Right atrium auricular region (tissue), 2 donors: ENCODE measurements at places on chromosomes 7 and 10.

- H3K4me1 ChIP-seq: peaks cover 27% of the 10 kb centered on the region
- H3K4me3 ChIP-seq: no peak overlapping the region
- no peaks in the 10 kb centered on the region for H3K27me3 ChIP-seq
- no peaks in the 10 kb centered on the region for H3K36me3 ChIP-seq
Measured at GRCh38 chr7:64893401-64893800, 9.7 kb upstream of the ZNF273 start.

DNA sequence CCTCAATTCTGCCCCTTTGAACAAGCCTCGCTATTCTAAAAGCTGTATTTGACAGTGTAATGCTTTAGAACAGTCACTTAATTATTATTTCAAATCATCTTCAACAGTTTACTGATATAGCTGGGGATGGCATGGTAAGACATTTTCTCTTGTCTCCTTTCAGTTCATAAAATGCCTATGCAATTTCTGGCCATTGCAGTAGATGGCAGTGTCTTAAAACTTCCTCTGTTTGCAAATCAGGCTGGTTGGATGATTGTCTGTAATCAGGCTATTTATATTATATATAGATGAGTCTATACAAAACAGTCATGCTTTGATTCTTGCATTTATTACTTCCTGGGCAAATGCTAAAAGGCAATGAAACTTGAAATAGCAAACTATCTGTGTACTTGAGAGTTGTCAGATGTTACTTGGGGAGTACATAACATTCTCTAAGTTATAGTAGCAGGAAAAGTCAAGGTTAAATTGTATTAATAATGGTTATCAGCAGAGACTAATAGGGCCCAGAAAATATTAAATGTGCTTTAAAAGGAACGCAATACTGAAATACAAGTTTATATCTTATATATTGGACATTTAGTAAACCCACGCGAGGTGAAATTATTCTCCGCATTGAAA, 55.5 kb upstream of the LHFPL3 start:
- DNase-seq: no peak
- H3K27ac ChIP-seq: no peak overlapping the region
- no peaks in the 10 kb centered on the region for H3K4me1 ChIP-seq
- no peaks in the 10 kb centered on the region for H3K27me3 ChIP-seq
- no peaks in the 10 kb centered on the region for H3K36me3 ChIP-seq

GRCh38 chr10:71823356-71823755, 27.7 kb downstream of the PSAP start:
- no peak overlapping the region for H3K4me3 ChIP-seq
- H3K4me1 ChIP-seq: peaks cover 9% of the 10 kb centered on the region
- no peak for DNase-seq
- peaks cover 100% of the 10 kb centered on the region for H3K36me3 ChIP-seq

GRCh38 chr7:47818796-47819606, 129.3 kb downstream of the PKD1L1 start:
- DNase-seq: peak; percentile 77
- H3K27me3 ChIP-seq: no peaks in the 10 kb centered on the region
- no peak overlapping the region for H3K4me3 ChIP-seq
- peaks cover 13% of the 10 kb centered on the region for H3K4me1 ChIP-seq

DNA sequence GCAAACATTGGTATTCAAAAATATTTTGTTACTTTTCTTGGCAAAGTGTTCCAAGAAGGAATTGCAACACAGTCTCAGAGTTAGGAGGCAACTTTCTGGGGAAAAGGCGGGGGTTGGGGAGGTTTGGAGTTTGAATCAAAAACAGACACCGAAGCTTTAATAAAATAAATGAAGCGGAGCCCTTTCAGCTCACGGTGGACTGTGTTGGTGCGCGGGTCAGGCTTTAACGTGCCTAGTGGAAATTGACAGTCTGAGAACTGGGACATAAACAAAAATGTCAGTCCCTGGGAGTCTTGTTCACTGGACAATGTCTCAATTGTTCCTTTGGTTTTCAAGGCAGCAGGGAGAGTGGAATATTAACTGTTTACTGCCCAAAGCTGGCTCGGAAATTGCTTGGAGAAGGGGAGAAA, 109.3 kb downstream of the TCF7L2 start:
- no peaks in the 10 kb centered on the region for H3K36me3 ChIP-seq
- no peak for DNase-seq
- peak overlapping the region; percentile 77 for H3K27ac ChIP-seq
- H3K4me1 ChIP-seq: no peaks in the 10 kb centered on the region

DNA sequence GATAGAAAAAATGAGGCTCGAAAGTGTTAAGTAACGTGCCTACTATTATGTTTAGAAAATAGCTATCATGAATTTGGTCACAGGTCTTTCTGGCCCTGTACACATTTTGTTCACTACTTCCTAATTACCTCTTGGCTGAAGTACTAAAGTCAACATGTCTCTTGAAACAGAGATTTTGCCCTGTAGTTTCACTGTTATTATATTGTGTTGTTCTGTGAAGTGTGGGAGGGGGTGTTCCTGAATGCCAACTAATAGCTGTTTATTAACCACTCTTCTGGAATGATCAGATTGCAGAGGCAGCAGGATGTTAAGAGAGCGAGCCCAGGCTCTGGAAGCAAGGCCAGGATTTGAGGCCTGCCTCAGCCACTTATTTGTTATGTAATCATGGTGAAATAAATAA, 72.1 kb downstream of the RNF133 start:
- no peaks in the 10 kb centered on the region for H3K27me3 ChIP-seq
- H3K4me1 ChIP-seq: no peaks in the 10 kb centered on the region
- no peaks in the 10 kb centered on the region for H3K36me3 ChIP-seq
- H3K4me3 ChIP-seq: no peak overlapping the region
- H3K27ac ChIP-seq: no peak overlapping the region
- DNase-seq: no peak

DNA sequence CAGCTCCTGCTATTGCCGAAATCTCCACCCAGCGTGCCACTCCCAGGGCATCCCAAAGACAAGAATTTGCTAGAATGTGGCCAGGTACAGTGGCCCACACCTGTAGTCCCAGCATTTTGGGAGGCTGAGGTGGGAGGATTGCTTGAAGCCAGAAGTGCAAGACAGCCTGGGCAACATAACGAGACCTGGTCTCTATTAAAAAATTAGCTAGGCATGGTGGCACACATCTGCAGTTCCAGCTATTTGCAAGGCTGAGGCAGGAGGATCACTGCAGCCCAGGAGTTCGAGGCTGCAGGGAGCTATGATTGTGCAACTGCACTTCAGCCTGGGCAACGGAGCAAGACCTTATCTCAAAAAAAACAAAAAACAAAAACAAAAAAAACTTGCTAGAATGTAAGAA, 73.3 kb upstream of the LYZL2 start:
- no peaks in the 10 kb centered on the region for H3K27me3 ChIP-seq
- no peak overlapping the region for H3K4me3 ChIP-seq
- no peak for DNase-seq
- no peaks in the 10 kb centered on the region for H3K4me1 ChIP-seq

DNA sequence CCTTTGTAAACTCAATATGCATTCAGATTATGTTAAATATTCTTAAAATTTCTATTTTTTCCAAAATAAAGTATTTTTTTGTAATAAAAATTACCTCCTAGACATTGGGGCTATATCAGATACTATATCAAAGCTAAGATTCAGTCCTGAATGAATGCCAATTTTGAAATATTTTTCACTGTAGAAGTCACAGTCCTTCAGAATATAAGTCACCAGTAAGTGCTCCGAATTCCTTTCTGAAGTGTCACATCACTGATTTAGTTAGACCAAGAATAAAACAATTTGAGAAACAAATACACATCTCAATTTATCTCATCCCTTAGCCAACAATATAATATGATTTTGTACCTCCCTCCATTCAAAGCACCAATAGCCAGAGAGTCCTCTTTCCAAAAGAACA, 33.9 kb upstream of the GSAP start:
- H3K27ac ChIP-seq: no peak overlapping the region
- H3K4me1 ChIP-seq: peaks cover 19% of the 10 kb centered on the region
- no peak for DNase-seq
- no peaks in the 10 kb centered on the region for H3K27me3 ChIP-seq
- H3K4me3 ChIP-seq: no peak overlapping the region
- no peaks in the 10 kb centered on the region for H3K36me3 ChIP-seq

- H3K4me3 ChIP-seq: no peak overlapping the region
- no peaks in the 10 kb centered on the region for H3K4me1 ChIP-seq
- DNase-seq: no peak
- no peaks in the 10 kb centered on the region for H3K27me3 ChIP-seq
Measured at GRCh38 chr10:34297541-34298345, 517.4 kb downstream of the PARD3 start.

DNA sequence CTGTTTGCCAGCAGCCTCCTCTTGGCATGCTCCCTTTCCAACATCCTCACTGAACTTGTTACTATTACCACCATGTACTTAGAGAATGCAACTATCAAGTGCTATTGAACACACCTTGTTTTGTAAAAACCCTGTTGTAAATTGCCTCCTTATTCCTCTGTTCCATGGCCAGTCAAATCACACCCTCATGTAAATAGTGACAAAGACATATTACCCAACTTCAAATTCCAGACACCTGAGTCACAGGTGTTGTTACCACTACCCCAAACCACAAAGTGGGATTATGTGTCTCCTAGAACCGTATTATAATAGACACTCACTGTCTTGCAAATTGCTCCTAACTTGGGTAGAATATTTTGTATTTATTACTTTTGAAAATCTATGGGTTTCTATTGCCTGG, 263.2 kb upstream of the C7orf33 start:
- no peaks in the 10 kb centered on the region for H3K36me3 ChIP-seq
- no peak for DNase-seq

DNA sequence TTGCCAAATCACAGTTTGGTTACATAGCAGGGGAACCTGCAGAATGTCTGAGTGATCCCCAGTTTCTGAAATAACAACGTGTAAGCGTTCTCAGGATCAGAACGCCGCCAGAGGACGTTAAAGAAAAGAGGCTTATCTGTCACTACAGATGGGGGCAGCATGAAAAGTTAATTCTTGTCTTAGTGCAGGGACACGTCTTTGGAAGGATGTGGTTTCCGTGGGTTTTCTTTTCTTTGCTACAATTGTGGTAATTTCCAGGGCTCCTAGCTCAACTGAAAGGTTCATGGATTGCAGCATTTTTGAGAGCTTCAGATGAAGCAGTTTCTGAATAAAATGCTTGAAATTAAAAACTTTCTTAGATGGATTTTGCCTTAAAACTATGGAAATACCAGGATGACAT, 106.6 kb downstream of the PRKCQ start:
- H3K27me3 ChIP-seq: no peaks in the 10 kb centered on the region
- H3K36me3 ChIP-seq: no peaks in the 10 kb centered on the region
- DNase-seq: no peak
- no peak overlapping the region for H3K4me3 ChIP-seq
- no peak overlapping the region for H3K27ac ChIP-seq

DNA sequence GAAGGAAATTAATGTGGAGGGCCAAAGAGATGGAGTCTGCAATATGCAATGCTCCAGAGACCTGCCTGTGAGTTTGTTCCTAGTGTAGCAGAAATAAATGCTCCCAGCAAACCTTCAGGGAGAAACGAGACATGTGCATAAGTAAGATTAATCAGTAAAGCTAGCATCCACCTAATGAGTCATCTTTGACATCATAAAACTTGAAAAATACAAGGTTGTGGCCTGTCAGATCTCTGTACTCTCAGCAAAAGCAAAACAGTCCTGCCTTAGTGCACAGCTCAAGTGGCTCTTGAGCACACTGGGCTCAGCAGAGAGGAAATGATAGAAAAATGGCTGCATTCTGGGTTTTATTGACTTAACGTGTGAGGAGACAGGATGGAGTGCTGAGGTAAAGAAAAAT, 32.5 kb upstream of the ERCC6 start:
- no peaks in the 10 kb centered on the region for H3K27me3 ChIP-seq
- no peaks in the 10 kb centered on the region for H3K36me3 ChIP-seq
- no peak overlapping the region for H3K27ac ChIP-seq
- H3K4me1 ChIP-seq: no peaks in the 10 kb centered on the region
- DNase-seq: no peak

DNA sequence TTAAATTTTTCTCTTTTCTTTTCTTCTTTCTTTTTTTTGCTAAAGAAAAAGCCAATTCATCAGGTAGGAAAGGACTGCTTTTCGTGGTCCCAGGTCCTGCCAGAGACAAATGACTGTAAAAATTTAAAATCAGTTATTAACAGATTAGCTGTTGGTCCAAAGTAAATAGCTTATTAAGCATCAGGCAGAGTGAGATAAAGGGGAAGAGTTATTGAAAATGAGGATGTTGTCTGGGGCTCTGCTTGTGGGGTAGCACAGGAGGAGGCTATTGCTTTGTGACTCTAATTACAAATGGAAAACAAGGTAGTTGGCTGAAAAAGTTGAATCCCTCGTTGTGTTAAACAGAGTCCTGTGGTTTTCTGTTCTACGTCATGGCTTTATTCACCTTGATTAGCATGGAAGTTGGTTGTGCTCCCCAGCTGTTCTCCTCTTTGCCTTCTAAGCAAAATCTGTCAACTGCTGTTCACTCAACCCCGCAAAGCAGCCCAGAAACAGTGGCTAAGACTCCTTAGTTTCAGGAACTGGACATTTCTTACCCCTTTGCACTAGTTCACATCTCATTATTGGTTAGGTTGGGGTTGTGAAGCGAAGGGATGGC, 128.9 kb downstream of the SNX10 start:
- H3K27me3 ChIP-seq: no peaks in the 10 kb centered on the region
- no peak overlapping the region for H3K27ac ChIP-seq
- H3K4me1 ChIP-seq: no peaks in the 10 kb centered on the region
- no peak for DNase-seq
- H3K36me3 ChIP-seq: no peaks in the 10 kb centered on the region

DNA sequence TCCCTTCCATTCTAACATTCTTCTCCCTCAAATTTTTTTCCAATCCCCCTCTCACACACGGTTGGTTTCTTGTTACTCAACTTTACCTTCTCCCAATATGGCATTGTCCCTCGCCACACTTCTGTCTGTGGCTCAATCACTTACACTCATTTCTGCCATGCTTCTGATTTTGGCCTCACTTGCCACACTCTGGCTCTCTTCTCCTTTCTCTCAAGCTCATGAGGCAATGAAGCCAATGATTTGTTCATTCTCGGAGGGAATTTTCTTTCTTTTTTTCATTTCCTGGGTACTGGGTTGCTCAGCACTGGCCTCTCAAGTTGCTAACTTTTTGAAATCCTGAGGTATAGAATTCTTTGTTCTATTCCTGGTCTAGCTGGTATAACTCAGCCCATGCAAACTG, 4.0 kb upstream of the MYOZ1 start:
- peaks cover 50% of the 10 kb centered on the region for H3K4me1 ChIP-seq
- no peak overlapping the region for H3K4me3 ChIP-seq
- DNase-seq: no peak
- peak overlapping the region; percentile 95 for H3K27ac ChIP-seq

- H3K27ac ChIP-seq: no peak overlapping the region
- H3K27me3 ChIP-seq: no peaks in the 10 kb centered on the region
- no peaks in the 10 kb centered on the region for H3K36me3 ChIP-seq
- no peaks in the 10 kb centered on the region for H3K4me1 ChIP-seq
Measured at GRCh38 chr7:115868369-115868768, 162.2 kb downstream of the TFEC start.

- no peaks in the 10 kb centered on the region for H3K4me1 ChIP-seq
- no peaks in the 10 kb centered on the region for H3K27me3 ChIP-seq
- H3K27ac ChIP-seq: peak overlapping the region; percentile 18
- no peak overlapping the region for H3K4me3 ChIP-seq
- DNase-seq: peak; percentile 57
Measured at GRCh38 chr10:3874990-3875841, 90.2 kb upstream of the KLF6 start.

- no peaks in the 10 kb centered on the region for H3K36me3 ChIP-seq
- DNase-seq: no peak
- H3K4me1 ChIP-seq: no peaks in the 10 kb centered on the region
- no peak overlapping the region for H3K4me3 ChIP-seq
- H3K27ac ChIP-seq: no peak overlapping the region
Measured at GRCh38 chr10:47317251-47317650, 5.0 kb upstream of the GDF2 start.
